ENCODE measurements at places on chromosomes 5 and 9.

DNA sequence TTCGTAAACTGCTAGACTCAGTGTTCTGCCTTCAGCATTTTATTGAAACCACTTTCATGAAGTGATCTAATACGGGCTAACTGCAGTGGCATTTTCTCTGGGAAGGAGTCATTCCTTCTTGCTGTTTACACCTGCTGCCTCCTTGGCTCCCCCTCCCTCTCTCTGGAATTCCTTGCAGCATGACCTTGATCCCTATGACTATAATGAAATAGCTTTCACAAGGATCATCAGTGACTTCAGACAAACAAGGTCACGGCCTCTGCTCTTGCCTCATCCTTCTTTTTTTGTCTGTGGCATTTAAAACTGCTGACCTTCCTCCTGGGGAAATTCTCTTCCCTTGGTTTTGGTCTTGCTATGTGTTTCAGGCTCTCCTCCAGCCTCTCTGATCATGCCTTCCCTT lies 90.2 kb downstream of the ZNF462 start:
- peak; percentile 89 for DNase-seq

DNA sequence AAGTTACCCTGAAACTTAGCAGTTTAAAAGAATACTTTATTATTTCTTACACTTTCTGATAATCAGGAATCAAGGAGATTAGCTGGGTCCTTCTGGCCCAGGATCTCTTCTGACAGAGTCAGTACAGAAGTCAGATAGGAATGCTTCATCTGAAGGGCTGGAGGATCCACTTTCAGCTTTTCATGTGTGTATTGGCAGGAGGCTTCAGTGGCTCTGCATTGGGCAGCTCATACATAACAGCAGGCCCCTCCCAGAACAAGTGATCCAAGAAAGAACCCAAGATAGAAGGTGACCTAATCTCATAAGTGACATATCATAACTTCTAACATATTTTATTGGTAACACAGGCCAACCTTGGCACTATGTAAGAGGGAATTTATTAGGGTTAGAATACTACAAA lies 258.4 kb downstream of the HCN1 start:
- no peak for DNase-seq

DNA sequence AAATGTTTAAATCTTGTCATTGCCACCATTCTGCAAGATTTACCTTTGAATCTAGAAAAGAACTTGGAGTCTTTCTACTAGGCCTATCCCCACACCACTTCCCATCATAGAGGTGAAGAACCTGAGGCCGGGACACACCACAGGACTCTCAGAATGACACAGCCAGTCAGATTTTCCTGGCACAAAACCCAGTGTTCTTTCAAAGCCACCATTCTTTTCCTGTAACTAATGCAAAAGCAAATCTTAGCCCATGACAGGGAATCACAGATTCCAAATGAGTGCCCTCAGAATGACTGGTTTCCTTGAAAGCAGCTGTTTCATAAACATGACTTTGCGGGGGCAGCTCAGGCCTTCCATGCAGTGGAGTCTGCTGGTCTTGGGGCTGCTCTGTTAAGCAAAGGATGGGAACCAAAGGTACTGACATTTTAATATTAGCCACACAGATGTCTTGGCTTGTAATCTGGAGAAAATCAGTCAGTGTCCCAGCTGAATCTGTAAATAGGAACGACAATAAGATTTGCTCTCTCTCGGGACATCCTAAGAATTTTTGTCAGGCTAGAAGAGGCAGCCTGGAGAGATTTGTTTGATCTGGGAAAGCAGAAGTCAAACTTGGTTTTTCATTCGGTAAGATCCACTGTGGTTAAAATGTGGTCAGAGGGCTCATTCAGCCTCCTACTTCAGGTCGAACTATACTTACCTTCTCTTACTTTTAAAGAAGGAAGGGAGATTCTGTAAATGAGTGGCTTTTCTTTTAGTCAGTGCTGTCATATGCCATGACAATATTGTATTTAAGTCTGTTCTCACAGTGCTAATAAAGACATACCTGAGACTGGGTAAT lies 115.1 kb downstream of the PALM2AKAP2 start:
- no peak for DNase-seq

GRCh38 chr5:2196989-2197619 lies 314.4 kb upstream of the IRX4 start:
- no peak for DNase-seq

DNA sequence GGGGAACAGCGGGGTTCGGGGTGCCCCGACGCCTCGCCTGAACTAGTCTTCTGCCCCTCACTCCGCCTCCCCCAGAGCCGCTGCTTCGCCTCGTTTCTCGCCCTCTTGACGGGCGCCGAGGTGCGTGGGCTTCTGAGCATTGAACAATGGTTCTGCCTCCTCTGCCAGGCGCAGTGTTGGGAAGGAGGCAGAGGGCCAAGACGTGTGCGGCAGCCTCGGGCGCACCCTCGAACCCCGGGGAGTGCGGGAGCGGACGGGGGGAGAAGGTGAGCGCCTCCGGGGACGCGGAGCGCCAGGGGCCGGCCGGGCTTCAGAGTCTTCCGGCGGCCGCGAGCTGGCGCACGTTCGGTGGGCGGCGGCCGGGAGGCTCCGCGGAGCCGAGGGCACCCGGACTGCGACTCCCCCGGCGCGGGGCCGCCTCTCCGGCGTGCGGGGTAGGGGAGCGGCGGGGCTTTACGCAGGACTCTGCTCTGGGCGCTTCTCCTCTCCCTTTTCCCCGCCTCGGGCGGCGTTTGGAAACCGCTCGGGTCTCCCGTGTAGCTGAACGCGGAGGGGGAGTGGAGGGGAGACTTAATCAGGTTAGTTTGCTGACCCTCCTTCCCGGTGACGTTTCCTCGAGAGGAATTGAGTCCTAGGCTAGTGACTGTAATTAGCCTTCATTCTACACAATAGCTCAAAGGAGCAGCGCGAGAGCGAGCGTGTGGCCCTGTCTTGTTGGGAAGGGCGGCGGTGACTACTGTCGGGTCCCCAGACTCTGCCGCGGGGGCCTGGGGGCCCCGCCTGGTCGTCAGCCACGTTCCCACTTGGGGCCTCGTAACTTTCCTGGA lies 1.1 kb downstream of the VLDLR start:
- DNase-seq = peak; percentile 24

DNA sequence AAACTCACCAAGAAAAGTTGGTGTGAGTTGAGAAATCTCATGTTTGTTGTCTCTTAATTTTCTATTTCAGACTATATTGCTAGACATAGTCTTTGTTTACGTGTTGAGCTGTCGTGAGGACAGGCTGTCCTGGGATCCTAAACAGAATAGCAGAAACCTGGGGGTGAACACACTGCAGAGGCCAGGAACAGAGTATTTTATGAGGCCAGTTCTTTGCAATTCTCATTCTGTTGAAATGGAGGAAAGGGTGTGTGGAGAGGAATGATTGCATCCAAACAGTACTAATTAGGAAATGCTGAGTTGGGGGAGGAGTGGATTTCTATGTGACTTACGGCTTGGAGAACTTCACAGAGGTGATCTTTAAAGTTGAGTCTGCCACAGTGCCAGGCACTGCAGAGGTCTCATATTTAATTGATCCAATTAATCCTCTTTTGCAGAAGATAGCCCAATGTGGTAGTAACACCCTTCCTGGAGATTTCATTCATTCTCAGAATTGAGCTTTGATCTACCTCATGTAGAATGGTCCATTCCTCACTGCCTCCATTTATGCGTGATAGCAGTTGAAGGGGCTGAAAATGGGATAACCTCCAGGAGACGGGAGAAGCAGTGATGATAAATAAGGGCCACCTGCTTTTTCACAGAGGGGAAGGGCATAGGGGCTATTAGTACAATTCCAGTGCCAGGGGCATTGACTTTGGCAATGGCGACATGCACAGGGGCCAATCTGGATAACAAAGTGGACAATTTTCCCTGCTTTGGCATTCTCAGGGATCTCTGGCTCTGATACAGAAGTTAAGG lies 84.7 kb upstream of the TNFAIP8 start:
- no peak for DNase-seq

- no peak for DNase-seq
Observed at GRCh38 chr9:81771571-81771970, 82.2 kb upstream of the TLE1 start.

DNA sequence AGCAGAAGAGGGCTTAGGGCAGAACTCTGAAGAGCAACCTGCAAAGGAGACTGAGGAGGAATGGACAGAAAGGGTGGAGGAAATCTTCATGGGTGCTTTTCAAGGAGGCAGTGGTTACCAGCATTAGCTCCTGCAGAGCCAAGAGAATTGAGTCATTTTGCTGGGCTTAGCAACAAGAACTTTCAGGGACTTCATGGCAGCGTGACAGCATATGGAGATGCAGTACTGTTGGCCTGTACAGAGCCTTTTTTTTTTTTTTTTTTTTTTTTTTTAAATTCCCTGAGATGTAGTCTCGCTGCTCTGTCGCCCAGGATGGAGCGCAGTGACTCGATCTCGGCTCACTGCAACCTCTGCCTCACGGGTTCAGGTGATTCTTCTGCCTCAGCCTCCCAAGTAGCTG lies 296.0 kb upstream of the DMRT1 start:
- DNase-seq = no peak

GRCh38 chr5:138658676-138659075 lies 83.5 kb upstream of the HSPA9 start:
- DNase-seq = no peak

GRCh38 chr9:128175102-128175563 lies 15.1 kb downstream of the BBLN start:
- no peak for DNase-seq

DNA sequence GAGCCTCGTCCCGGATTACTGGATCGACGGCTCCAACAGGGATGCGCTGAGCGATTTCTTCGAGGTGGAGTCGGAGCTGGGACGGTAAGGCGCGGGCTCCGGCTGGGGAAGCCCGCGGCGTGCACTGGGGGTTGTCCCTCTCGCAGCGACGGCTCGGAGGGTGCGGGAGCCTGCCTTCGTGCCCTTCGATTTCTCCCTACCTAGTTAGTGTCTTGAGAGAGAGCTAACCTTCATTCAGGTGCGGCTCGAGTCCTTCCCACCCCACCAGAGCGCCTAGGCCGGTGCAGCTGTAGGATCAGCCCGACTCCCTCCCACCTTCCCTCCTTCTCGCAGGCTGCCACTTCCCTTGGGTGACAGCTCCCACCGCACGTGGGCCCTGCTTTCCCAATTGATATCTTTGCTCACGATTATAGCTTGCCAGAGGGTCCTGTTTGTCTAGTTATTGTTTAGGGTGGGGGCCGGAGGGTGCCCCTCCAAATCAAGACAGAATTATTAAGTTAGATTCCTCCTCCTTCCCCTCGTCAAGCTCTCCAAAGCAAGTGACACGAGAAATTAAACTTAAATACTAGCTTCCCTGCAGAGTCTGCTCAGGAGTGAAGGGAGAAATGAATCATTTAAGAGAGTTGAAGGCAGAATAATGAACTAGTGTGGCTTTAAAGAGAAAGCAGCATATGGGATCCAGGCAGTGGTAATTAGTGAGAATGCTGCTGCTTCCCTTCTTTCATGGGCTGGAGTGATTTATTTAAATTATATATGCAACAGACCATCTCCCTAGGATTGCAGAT lies 569 bp downstream of the CAMK4 start:
- DNase-seq = no peak

DNA sequence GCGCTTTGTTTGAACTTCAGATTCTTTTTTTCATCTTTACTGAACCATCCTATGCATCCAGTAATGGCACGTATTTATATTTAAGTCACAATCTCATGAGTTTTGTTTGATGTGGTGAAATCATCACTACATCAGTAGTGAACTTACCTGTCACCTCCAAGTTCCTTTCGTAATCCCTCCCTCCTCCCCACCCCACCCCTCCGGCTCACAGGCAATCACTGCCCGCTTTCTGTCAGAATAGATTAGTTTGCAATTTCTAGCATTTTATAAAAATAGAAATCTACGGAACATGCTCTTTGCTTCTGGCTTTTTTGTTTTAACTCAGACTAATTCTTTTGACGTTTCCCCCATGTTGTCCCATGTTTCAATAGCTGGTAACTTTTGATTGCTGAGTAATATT lies 305.4 kb upstream of the IRX4 start:
- no peak for DNase-seq

GRCh38 chr5:153470736-153471135 lies 19.7 kb upstream of the GRIA1 start:
- no peak for DNase-seq

GRCh38 chr5:116892993-116893392 lies 318.4 kb upstream of the SEMA6A start:
- no peak for DNase-seq

DNA sequence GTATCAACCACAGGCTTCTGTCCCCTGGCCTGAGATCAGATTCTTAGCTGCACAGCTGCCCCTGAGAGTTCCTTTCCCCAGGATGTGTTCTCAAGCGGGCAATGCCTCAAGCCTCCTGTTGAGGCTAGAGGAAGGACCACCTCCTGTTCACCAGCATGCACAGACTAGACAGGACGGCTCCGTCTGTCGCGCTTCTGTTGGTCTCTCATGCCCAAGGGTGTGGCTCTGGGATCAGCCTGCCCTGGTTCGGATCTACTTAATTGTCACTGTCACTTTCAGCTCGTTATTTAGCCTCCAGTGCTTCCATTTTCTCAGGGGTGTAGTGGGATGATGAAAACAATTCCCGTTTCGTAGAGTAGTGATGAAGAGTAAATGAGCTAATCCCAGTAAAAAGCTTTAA lies 103.1 kb downstream of the KCNIP1 start:
- no peak for DNase-seq

GRCh38 chr5:61332358-61332749 lies 296 bp downstream of the ZSWIM6 start:
- DNase-seq = no peak

- peak; percentile 86 for DNase-seq
Observed at GRCh38 chr9:107712390-107712789, 222.8 kb upstream of the KLF4 start.

GRCh38 chr5:33312571-33313549 lies 127.9 kb upstream of the TARS1 start:
- peak; percentile 72 for DNase-seq

DNA sequence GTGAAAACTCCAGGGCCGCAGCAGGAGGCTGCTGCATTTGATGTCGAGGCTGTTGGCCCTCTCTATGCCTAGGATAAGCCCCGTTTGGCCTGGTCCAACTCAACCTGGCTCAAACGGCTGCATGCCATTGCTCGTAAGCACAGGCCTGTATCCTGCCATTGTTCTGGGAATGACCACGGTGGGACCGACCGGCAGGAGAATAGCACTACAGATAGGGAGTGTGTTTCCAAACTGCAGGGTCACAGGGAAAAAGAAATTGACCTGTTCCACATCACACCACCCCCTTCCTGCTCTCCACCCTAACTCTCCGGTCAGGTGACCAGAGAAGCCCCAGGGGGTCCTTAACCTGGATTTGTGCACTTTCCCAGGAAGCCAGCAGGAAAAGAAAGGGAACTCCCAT lies 278.7 kb upstream of the KLF4 start:
- DNase-seq = no peak

- no peak for DNase-seq
Observed at GRCh38 chr5:179780362-179780761, 13.4 kb upstream of the LTC4S start.

DNA sequence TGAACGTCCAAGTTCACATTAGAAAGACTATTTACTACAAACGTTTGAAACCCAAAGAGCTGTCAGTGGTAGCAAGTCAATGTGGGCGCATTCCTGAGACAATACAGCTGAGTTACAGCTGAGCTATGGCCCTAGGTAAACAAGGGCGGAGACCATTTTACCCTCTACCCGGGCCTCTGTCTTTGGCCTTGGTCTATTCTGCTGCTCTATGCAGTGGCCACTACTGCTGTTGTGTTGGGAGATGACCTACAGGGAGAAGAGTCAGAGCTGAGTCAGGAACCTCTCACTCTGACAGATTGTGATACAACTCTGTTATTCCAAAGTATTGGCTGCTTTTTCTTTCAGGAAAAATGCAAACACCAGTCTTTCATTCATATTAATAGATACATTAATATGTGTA lies 700.6 kb downstream of the SEMA5A start:
- no peak for DNase-seq

GRCh38 chr9:37104183-37104889 lies 16.0 kb upstream of the ZCCHC7 start:
- DNase-seq = peak; percentile 56

GRCh38 chr9:36812556-36812955 lies 221.5 kb downstream of the PAX5 start:
- DNase-seq = no peak
